Mesenteric fat pad (tissue), 1 donor: ENCODE measurements at places on chromosomes 1 and 21. TPM values are rescaled to one million over a fixed set of nuclear protein-coding genes. Genes with fewer than 3 reads are reported as not detected.

CLDN17 gene
- not detected for total RNA-seq

C1QA gene
- 347 TPM for total RNA-seq

RHD gene
- not detected for total RNA-seq

C1QC gene
- total RNA-seq, result 491 TPM

FMOD gene
- total RNA-seq, result 95.2 TPM

MIXL1 gene
- not detected for total RNA-seq

GSTM5 gene
- 13.1 TPM for total RNA-seq

FCGR2B gene
- 43.4 TPM for total RNA-seq

SAMD13 gene
- total RNA-seq, result 0.61 TPM

CA6 gene
- total RNA-seq, result not detected

JAM2 gene
- 13.3 TPM for total RNA-seq

FCRL2 gene
- total RNA-seq, result not detected

GRCh38 chr1:58724483-58724882 lies 24.6 kb upstream of the MYSM1 start:
- DNase-seq, result no peak

DNA sequence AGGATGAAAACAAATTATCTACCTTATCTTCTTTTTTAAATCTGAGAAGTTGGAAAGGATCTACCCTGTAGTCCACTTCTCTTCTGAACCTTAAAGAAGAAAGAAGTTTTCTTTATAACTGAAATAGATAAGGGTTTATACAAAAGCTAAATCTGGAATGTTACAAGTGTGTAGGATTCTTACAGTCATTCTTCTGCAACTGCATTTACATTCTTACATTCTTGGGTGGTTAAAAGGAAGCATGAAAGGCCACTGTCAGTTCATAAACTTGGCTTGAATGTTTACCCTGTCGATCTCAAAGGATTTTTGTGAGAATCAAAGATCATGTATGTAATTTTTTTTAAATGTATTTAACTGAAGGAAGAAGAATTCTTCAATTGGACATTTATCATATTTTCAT lies 142.1 kb upstream of the BRINP3 start:
- DNase-seq, result no peak

DNA sequence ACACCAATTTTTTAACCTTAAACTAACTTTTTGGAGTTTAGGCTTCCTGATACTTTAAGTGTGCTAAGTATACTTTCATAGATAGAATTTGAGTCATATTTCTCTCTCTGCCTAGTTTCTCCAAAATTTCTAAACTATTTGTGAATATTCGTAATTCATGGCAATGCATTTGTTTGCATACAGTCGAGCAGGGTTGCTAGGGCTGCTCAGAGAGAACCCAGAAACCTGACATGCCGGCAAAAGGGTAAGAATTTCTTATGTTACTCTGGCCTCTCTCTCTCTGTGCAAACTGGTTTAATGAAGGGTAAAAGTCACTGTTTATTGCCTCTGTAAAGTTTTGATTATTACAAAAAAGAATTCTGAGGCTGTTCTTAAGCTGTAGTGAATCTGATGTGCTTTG lies 25.1 kb upstream of the SLC9A1 start:
- DNase-seq, result no peak

DNA sequence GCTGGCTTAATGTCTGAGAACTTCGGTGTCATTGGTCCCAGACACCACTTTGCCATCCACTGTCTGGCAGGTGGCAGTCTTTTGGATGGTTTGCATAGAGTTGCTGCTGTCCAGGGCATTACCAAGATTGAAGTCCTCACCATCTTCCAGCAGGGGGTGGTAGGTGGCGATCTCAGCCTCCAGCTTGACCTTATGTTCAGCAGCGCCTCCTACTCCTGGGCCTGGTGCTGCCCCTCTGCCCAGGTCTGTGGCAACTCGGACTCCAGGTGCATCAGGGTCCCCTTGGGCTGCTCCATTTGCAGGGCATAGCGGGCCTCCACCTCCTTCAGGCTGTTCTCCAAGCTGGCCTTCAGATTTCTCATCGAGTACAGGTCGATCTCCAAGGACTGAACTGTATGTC lies 573.3 kb upstream of the NCAM2 start:
- no peak for DNase-seq

GRCh38 chr1:228377664-228378089 lies 29.0 kb downstream of the TRIM11 start:
- no peak for DNase-seq

DNA sequence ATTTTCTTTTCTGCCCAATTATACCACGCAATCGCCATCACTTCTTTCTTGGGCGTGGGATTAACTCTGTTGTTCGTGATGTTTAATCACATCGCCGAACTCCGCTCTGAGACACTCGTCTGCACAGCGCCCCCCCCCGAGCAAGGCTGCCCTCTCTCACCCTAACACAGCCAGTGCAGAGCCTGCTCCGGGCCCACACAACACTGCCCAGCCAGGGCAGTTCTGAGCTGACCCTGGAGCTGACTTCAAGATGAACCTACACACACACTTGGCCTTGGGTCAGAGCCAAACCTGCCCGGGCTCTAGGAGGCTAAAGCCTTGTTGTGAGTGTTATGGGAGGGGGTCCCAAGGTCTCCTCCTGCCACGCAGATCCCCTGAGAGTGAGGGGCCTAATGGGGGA lies 64.6 kb upstream of the LRP8 start:
- DNase-seq, result no peak

GRCh38 chr1:77742011-77742555 lies 17.6 kb downstream of the USP33 start:
- no peak for DNase-seq

DNA sequence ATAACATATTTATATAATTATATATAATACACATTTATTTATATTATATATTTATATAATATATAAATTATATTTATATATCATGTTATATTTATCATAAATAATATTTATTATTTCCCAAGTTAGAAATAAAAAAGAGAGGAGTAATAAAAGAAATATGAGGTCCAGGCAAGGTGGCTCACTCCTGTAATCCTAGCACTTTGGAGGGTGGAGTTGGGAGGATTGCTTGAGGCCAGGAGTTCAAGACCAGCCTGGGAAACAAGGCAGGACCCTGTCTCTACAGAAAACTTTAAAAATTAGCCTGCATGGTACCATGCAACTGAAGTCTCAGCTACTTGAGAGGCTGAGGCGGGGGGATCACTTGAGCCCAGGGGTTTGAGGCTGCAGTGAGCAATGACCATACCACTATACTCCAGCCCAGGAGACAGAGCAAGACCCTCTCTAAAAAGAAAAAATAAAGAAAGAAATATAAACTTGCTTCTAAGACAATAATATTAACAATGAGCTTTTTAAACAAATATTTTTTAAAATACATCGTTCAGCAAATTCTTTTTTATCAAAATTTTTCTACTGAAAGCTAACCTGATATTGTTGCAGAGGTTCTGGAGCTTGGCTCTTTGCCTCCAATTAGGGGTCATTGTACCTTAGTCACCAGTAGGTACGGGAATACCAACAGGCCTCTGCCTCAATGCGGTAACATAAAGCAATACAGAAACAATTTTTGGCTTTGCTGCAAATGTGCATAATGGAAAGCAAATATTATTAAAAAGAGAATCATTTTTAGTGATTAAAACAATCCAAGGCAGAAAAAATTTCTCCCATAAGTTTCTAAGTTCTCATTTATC lies 290.0 kb downstream of the SETD4 start:
- DNase-seq, result no peak

DNA sequence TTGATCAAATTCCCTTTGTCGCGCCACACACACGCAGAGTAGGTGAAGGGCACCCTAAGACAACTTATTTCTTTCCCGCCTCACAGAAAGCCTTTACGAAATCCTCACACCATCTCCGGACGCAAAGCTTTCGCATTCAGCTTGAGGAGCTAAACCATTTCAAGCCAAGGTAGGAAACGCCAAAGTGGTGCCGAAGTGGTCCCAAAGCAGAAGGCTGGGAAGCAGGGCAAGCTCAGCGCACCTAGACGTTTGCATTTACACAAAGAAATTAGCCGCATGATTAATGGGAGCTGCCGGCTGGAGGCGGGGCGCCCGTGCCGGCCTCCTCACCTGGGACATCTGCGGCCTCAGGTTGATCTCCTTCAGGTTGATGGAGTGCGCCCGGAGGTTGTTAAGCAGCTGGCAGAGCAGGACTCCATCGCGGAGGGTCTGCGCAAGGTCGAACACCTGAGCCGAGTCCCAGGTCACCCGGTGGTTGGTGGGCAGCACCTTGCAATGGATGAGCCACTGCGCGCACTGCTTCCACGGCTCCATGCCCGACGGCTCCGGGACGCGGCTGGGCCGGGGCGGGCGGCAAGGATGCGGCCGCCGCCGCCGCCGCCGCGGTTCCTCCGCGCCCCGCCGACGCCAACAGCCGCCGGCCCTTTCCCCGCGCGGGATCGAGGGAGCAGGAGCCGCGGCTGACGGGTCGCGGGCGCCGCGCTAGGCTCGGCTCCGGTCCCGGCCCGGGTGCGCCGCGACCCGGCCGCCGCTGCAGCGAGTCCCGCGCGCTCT lies 457 bp downstream of the VAV3 start:
- no peak for DNase-seq

DNA sequence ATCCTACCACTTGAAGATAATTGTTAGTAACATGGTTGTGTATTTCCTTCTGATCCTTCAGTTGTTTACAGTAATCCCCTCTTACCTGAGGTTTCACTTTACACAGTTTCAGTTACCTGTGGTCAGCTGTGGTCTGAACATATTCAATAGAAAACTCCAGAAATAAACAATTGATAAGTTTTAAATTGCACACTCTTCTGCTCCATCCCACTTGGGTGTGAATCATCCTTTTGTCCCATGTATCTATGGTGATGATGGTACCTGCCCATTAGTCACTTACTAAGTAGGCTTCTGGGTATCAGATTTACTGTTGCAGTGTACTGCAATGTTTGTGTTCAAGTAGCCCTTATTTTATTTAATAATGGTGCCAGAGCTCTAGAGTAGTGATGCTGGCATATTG lies 62.5 kb downstream of the OSBPL9 start:
- no peak for DNase-seq

GRCh38 chr1:226406401-226406881 lies 1.5 kb downstream of the PARP1 start:
- no peak for DNase-seq

DNA sequence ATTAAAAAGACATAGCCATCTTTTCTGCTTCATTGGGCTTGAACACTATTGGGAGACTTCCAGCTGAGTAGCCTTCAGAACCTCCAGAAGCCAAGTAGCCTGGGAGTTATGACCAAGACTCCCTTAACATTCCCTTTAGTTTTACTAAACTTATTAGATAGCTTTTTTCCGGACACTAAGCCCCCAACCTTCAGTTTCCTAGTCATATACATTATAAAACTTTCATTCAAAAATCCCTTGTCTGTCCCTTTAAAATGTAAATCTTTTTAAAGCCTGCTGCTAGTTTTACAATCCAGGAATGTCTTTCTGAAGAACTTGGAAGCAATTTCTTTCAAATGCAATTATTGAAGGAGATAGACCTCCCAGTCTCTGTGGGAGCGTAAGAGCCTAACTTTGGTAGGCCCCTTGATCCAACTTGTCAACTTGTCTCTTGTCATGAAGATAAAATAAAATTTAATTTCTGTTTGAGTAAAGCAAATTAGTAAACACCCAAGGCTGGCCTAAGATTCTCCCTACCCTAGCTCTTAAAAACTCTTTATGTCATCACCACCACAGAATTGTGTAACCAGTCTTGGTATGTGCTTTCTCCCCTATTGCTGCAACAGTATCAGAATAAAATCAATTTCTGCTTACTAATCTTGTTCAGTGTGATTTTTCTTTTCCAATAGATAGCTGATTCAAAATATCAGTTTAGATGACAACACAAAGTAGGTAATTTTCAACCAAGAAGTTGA lies 796.2 kb downstream of the PLA2G4A start:
- DNase-seq, result no peak

DNA sequence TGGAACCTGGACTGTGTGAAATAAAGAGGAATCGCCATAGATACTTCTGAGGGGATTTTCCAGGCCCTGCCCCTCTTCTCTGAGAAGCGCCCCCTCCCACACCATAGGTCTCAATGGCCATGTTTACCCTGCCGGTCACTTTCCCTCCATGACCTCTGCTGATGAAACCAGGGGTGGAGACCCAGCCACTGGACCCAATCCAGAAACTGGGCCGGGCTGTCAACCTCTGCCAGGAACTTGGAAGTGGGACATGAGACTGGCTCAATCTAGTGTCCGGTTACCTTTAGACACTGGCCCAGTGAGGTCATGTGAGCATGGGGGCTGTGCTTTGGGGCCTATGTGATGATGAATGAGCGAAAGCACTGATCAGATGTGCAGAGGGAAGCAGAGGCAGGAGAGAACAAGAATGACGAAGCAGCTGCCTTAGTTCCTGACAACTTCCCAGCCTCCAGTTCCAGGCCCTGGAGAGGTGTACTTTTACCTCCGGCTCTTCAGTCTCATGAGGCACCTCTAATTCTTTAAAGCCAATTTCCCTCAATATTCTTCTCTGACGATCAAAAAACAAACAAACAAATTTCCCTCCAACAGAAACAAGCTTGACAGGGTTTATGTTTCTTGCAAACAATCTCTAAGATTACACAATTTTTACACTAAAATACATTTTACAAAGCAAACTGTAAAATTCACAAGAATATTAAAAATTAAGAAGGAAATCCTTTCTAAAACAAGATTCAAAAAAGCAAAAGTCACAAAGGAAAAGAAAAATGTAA lies 4.9 kb downstream of the ASAP3 start:
- no peak for DNase-seq

DNA sequence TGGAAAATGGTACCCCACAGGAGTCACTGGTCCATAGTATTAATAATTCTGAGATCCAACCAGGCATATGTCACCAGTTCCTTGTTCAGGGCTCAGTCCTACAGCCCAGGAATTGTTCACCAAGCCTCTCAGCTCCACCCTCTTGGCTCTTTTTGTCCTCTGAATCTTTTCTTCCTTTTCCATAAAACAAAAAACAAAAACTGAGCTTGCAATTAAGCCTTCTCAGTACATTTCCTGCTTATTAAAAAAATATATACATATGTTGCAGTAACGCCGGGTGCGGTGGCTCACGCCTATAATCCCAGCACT lies 23.4 kb upstream of the KIF1B start:
- DNase-seq, result no peak

GRCh38 chr1:235279694-235280093 lies 48.3 kb downstream of the ARID4B start:
- no peak for DNase-seq

DNA sequence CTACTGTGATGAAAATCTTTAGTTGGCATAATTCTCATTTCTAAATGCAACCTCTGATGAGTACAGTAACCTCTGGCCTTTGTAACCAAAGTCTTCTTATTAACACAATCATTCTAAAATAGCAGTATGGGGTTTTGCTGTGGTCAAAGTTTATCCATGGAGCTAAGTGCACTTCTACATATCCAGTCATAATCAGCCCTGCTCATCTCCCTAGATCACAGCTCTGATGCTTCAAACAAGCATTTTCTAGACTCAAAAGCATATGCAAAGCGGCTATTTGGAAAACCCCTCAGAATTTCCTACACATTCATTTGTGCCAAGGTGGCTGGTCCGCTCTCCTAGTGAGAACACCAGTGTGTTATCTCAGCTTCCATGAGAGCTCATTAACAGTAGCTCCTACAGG lies 418.6 kb downstream of the MRPL39 start:
- no peak for DNase-seq

DNA sequence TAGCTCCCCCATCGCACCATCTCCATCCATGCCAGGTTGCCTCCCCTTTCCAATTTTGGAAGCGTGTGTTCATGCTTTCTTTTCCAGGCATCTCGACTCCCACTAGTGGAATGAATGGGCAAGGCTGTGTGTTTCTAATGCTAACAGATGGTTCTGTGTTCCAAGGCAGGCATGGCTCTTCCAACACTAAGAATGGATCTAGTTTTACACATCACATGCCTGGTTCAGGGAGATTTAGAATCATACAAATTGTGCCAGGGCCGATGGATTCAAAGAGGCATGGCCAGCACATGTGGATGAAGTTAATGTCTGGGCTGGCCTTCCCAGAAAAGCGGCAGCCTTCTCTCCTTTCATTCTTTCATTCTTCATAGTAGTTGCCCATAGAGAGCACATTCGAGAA lies 438.7 kb downstream of the PRDM2 start:
- DNase-seq, result no peak
